ENCODE measurements at places on chromosomes 11 and 22.

DNA sequence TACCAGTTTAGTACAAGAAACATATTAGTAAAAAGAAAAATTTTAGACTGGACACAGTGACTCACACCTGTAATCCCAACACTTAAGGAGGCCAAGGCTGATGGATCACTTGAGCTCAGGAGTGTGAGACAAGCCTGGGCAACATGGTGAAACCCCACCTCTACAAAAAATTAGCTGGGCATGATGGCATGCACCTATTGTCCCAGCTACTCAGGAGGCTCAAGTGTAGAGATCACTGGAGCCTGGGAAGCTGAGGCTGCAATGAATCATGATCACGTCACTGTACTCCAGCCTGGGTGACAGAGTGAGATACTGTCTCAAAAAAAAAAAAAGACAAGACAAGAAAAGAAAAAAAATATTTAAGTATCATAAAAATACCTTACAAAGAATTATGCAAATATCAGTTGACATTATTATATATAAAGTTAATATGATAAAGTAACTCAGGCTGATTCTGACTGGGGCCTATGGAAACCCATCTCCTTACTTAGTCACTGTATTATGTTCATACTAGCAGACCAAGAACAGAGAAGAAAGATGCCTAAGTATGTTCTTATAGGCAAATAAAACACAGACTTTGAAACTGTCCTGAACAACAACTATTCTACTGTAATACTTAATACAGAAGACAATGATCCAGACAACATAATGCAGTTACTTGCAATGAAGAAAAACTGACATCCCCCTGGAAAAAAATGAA lies 27.3 kb downstream of the FAM168A start:
- no peak for DNase-seq

- no peak for DNase-seq
Observed at GRCh38 chr11:72084965-72085364, 4.3 kb downstream of the LRRC51 start.

GRCh38 chr22:46003271-46004091 lies 26.5 kb upstream of the WNT7B start:
- DNase-seq: no peak

GRCh38 chr11:112811783-112812182 lies 149.4 kb upstream of the NCAM1 start:
- no peak for DNase-seq

DNA sequence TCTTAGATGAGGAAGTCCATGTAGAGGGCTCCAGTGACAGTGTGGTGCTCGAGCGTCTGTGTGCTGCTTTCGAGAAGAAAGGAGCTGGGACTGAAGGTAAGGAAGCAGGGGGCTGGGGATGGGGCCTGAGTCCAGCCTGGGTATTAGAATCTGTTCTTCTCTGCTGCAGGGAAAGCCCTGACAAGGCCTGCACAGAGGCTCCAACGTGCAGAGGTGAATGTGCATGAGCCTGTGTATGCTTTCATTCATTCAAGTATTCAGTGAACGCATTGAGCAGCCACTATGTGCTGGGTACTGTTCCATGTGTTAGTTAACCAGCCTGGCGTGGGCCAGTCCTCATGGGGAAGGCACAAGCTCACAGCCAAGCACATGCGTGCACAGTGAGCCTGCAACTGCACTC lies 93.4 kb downstream of the MYO18B start:
- DNase-seq: no peak

GRCh38 chr11:71333473-71333872 lies 81.1 kb upstream of the SHANK2 start:
- no peak for DNase-seq

- no peak for DNase-seq
Observed at GRCh38 chr11:35917676-35918075, 26.2 kb upstream of the LDLRAD3 start.

DNA sequence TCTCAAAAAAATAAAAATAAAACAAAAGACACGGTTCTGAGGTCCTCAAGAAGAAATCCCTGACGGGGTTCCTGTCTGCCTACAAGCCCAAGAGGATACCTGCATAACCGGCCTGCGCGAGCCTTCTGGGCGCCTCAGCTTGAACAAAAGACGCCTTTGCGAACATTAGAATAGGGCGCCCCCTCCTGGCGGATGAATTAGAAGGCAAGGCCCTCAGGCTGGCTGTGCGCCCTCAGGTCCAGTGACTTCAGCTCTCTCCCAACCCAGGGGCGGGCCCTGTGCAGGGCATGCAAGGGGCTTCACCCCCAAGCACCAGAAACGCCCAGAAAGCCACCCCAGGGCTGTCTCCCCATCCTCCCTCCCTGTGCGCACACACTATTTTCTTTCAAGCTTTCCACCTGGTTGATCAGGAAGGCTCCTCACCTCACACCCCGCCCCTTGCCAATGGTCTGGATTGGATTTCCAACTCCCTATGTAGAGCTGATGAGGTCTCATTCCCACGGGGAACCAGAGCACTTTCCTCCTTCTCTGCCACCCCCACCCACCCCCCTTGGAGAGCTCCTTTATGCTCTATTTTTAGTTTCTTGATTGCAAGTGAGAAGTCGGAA lies 273.3 kb downstream of the BUD13 start:
- DNase-seq: no peak

- DNase-seq: no peak
Observed at GRCh38 chr11:110199184-110199981, 97.0 kb downstream of the RDX start.

DNA sequence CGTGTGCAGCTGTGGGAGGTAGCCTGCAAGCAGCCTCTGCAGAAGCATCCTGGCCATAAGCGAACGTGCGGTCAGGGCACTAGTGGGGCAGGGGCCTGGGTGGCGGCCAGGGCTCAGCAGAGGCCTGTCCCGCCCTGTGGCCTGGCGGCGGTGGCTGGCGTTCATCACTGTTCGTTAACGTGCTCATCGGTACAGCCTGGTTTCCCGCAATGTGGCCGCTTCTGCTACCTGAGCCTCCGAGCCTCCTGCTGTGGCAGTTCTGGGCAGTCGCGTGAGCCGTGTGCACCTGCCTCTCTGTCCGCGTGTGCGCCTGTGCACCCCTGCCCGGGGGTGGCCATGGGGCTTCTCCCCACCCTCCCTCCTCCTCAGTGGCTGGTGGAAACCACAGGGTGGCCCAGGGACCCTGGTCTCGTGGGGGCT lies 117.9 kb downstream of the KCNQ1OT1 start:
- no peak for DNase-seq

GRCh38 chr11:33897761-33898375 lies 6.0 kb upstream of the LMO2 start:
- DNase-seq: no peak

GRCh38 chr11:104965735-104966134 lies 2.6 kb downstream of the CASP4 start:
- DNase-seq: no peak

- DNase-seq: no peak
Observed at GRCh38 chr22:27116312-27117086, 459.1 kb downstream of the MIAT start.

DNA sequence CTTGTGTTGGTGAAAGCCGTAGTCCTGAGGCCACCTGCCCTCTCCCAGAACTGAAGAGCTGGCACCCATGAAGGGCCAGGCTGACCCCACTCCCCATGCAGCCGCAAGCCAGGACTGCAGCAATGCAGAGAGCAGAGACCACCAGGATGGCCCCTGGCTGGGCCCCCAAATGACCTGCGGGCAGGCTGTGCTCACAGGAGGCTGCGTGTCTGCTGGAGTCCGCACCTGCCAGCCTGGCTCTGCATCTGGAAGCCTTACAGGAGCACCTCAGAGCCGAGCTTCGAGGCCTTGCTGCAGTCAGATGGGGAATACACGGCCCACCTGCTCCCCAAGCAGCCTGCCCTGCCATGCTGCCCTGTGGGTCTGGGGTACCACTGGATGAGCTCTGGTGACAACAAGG lies 1336.8 kb downstream of the TBC1D22A start:
- DNase-seq: no peak

GRCh38 chr11:123392431-123392830 lies 37.6 kb upstream of the GRAMD1B start:
- DNase-seq: no peak

DNA sequence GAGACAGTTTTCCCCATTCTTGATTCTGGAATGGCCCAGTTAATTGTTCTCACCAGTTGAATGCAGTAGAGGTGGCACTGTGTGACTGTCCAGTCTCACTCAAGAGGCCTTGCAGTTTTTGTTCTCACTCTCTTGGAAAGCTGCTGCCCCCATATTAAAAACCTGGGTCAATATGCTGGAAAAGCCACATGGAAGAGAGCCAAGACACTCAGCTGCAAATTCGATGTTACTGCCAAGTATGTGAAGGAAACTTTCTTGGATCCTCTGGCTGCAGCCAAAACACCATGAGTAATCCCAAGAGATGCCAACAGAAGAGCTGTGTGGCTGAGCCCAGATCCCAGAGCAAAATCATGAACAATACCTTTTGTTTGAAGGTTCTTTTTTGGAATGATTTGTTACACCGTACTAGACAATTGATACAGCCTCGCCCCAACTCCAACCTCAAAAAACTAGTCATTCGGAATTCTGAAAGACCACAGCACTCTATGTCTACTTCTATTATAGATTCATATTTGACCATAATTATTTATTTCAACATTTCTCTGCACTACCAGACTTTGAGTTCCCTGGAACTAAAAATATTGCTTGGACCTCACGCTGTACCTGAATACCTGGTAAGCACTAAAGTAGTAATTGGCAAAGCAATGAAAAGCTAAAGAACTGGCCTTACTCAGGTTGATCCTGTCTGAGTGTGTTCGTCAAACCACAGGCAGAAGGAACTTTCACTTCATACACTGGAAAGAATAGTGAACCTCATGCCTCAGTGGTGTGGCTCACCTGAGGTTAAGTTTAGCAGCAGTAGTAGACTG lies 378.8 kb downstream of the ETS1 start:
- DNase-seq: no peak

DNA sequence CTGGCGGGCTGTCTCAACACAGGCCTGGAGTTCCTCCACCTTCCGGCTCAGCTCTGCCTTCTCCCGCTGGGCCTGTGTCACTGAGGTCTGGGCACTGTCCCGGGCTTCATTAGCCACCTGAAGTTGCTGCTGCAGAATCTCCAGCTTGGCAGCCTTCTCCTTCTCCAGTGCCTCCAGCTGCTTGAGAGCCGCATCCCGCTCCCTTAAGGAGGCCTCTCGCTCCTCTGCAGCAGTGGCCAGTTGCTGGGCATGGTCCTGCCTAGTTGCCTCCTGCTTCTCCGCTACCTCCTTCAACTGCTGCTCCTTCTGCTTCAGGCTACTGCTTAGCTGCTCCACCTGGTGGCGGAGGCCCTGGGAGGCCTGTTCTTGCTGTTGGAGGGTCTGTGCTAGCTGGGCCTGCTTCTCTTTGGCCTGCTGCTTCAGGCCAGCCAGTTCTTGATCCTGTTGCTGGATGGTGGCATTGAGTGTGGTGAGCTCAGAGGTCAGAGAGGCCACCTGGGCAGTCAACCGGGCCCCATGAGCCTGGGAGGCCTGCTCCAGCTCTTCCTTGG lies 16.9 kb downstream of the IL18BP start:
- DNase-seq: no peak

DNA sequence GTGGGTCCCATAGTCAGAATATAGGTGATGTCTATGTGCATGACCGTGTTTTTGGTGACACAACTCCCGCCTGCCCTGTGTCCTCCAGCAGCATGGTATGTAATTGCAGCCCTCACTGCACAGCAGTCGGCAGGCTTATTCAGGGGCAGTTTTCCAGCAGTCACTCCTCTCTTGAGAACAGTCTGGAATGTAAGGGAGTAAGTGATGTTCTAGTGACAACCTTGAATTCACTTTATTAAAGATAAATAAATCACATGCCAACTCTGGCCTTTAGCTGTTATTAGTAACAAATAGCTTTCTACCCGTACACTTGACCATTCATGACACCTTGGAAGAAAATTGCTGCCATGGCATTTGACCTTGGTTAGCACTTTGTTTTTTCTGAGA lies 27.9 kb downstream of the ZNRF3 start:
- DNase-seq: no peak

GRCh38 chr22:28000361-28000760 lies 81.3 kb upstream of the PITPNB start:
- no peak for DNase-seq

DNA sequence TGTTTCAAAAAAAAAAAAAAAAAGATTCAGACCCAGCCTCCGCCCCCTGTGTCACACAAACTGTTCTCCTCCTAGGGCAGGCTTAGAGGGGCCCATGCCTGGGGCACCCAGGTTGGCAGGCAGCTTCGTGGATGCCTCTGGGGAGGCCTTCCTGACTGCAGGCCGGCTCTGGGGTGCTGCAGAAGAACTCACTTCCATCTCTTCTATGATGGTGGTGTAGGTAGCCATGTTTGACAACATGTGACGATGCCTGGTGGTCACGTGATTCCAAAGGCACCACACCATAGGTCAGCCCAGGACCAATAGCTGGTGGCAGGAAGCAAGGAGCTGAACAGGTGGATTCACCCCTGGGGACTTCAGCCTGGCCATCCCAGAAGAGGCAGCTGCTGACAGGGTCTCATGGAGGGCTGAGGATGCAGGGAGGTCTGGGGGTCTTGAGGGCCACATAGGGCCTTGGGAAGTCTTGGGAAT lies 24.1 kb upstream of the CELSR1 start:
- no peak for DNase-seq

GRCh38 chr11:68996376-68997123 lies 15.8 kb upstream of the MRGPRD start:
- no peak for DNase-seq

DNA sequence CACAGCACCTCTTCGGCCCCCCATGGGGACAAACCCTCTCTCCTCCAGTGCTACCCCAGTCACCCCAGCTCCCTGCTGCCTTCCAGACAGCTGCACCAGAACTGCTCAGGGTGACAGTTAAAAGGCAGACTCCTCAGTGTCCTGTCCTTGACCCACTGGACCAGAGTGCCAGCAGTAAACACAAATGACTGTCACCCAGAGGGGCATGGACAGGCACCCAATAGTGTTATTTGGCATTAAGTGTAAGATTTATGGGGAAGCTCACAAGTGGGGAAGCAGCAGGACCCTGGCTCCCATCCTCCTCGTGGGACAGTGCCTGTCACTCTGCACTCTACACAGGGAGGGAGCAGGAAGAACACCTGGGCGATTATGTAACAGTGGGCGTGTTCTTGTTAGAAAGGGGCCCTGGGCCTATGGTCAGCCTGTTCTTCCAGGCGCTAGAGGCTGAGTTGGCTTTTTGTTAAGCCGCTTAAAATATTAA lies 5.0 kb downstream of the RPS19BP1 start:
- no peak for DNase-seq

DNA sequence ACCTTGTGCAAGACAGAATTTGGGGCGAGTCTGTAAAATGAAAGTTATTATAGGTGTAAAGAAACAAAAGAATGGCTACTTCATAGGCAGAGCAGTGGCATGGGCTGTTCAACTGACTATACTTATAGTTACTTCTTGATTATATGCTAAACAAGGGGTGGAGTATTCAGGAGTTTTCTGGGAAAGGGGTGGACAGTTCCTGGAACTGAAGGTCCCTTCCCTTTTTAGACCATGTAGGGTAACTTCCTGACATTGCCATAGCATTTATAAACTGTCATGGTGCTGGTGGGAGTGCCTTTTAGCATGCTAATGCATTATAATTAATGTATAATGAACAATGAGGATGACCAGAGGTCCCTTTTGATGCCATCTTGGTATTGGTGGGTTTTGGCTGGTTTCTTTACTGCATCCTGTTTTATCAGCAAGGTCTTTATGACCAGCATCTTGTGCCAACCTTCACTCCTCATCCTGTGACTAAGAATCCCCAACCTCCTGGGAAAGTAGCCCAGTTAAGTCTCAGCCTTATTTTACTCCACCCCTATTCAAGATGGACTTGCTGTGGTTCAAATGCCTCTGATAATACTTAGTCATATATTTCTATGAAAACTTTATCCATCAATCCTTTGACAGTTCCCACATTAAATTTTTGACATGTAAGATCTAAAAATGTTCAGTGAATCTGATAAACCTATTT lies 118.6 kb downstream of the ARHGAP42 start:
- DNase-seq: no peak

Measured in activated CD4-positive, alpha-beta T cell treated with anti-CD3 and anti-CD28 coated beads for 1 hour (primary cell).